ENCODE measurements at places on chromosomes 11 and 22.

DNA sequence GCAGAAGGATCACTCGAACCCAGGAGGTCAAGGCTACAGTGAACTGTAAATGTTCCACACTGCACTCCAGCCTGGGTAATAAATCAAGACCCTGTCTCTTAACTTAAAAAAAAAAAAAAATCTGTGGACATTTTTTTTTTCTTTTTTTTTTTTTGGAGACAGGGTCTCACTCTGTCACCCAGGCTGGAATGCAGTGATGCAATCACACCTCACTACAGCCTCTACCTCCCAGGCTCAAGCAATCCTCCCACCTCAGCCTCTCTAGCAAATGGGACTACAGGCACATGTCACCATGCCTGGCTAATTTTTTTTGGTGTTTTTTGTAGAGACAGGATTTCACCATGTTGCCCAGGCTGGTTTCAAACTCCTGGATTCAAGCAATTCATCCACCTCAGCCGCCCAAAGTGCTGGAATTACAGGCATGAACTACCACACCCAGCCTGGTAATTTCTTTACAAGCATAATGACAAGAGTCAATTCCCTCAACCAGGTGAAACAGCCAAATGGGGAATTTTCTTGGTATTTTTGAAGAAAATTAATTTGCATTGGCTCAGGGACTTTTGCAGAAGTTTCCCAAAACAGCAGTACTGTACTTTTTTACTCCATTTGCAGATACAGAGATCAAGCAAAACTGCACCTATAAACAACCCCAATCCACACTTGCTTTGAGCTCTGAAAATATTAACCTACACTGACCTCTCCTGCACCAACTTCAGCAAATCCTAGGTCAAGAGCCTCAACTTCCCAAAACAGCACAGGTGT, 44.0 kb downstream of the MRTFA start:
- no peaks in the 10 kb centered on the region for H3K27me3 ChIP-seq
- H3K4me1 ChIP-seq = peaks cover 31% of the 10 kb centered on the region

- H3K27me3 ChIP-seq = 0 out of 2 replicates have a peak, but pooled peaks cover 12% of the 10 kb centered on the region
- no peaks in the 10 kb centered on the region for H3K4me1 ChIP-seq
- no peaks in the 10 kb centered on the region for H3K36me3 ChIP-seq
- H3K27ac ChIP-seq = no peak overlapping the region
Observed at GRCh38 chr11:35593143-35593542, 25.1 kb upstream of the FJX1 start.

DNA sequence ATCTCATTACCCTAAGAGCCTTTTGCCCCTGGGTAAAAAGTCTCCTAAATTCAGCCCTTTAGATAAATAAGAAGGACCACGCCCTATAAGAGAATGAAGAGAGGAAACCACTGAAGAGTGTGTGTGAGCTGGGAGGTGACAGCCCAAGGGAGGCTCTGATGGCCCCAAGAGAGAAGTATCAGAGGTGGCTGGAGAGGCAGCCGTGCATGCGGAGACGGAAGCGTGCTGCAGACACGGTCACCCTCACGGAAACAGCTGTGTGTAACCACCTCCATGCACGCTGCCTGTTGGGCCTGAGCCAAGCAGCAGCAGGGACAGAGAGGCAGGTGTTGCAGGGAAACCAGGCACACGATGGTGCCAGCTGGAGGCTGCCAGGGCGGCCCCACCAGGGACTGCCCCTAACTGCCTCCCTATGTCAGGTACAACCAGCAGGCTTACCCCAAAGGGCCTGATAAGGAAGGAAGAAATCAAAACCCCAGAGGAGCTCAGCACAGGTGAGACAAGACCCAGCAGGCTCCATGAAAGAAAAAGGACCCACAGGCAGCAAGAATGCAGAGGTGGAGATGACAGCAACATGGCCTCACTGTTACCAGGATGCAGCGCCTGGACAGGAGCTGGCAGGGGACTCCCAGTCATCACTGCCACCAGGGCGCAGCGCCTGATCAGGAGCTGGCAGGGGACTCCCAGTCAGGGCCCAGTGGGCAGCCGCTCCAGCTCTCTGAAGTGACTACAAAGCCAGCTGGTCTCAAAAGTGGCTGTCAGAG, 7.8 kb downstream of the LARGE2 start:
- peaks cover 8% of the 10 kb centered on the region for H3K36me3 ChIP-seq
- peaks cover 8% of the 10 kb centered on the region for H3K4me1 ChIP-seq
- H3K27ac ChIP-seq = no peak overlapping the region
- no peak for DNase-seq

- no peak for DNase-seq
- H3K4me1 ChIP-seq = peaks cover 13% of the 10 kb centered on the region
- no peak overlapping the region for H3K4me3 ChIP-seq
Observed at GRCh38 chr22:21076912-21077625, 31.3 kb downstream of the LRRC74B start.

- no peaks in the 10 kb centered on the region for H3K4me1 ChIP-seq
- H3K27ac ChIP-seq = no peak overlapping the region
- no peaks in the 10 kb centered on the region for H3K27me3 ChIP-seq
Observed at GRCh38 chr11:101306721-101307120, 177.1 kb upstream of the PGR start.

DNA sequence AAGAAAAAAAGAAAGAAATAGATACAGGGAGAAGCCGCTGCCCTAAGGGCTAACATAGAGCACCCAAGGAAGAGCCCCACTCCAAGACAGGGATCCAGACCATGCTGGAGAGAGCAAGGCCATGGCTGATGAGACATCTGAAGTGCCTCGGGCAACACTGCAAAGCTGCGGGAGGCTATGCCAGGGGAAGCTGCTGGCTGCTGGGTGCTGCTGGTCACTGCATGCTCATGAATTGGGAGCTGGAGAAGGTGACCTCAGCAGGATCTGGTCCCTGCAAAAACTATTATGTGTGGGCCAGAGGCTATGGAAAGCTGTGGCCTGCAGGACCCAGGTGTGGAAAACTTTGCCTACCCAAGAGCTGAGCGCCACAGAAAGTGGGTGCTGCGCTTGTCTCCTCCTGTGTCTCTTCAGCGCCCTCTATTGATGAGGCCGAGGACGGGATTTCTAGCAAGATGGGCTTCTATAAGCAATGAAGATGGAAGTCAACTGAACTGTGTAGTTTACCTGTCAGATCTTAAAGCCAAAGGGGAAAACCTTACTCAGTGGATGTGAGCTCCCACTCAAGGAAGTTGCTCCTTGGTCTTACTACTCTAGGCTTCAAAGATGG, 17.3 kb upstream of the SLC29A2 start:
- peak; percentile 75 for DNase-seq
- H3K36me3 ChIP-seq = no peaks in the 10 kb centered on the region
- peaks cover 32% of the 10 kb centered on the region for H3K4me1 ChIP-seq
- H3K4me3 ChIP-seq = no peak overlapping the region
- no peaks in the 10 kb centered on the region for H3K27me3 ChIP-seq

GRCh38 chr22:27372969-27373670, 428.4 kb downstream of the MN1 start:
- H3K27me3 ChIP-seq = peaks cover 25% of the 10 kb centered on the region
- no peak for DNase-seq
- no peak overlapping the region for H3K4me3 ChIP-seq
- no peak overlapping the region for H3K27ac ChIP-seq

DNA sequence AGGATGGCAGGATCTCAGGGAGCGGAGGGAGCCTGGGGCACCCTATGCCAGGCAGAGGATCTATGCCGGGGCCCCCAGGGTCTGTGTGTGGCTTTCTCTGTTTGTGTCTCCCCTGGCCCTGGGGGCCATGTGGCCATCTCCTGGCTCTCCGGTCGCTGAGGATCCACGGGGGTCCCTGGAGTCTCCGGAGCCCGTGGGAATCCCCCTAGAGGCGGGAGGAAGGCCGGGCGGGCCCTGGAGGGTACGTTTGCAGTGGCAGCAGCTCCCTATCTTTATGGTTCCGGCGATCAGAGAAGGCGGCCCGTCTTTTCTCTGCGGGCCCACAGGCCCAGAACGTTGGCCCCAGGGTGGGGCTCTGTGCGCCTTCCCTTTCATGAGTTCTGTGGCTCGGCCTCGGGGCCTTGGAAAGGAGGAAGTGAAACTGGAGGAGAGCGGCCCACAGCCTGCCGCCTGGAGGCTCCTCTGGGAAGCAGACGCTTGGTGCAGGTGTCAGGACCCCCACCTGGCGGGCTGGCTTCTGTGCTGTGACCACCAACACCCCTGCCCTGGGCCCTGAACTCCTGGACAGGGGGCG, 82.1 kb downstream of the KCNQ1 start:
- H3K36me3 ChIP-seq = no peaks in the 10 kb centered on the region
- no peak overlapping the region for H3K27ac ChIP-seq
- no peak for DNase-seq
- no peaks in the 10 kb centered on the region for H3K27me3 ChIP-seq
- H3K4me3 ChIP-seq = no peak overlapping the region

GRCh38 chr22:23591201-23591791, 11.2 kb upstream of the IGLL1 start:
- no peak overlapping the region for H3K4me3 ChIP-seq
- H3K27me3 ChIP-seq = no peaks in the 10 kb centered on the region
- no peaks in the 10 kb centered on the region for H3K36me3 ChIP-seq
- peak; percentile 51 for DNase-seq
- H3K27ac ChIP-seq = no peak overlapping the region

DNA sequence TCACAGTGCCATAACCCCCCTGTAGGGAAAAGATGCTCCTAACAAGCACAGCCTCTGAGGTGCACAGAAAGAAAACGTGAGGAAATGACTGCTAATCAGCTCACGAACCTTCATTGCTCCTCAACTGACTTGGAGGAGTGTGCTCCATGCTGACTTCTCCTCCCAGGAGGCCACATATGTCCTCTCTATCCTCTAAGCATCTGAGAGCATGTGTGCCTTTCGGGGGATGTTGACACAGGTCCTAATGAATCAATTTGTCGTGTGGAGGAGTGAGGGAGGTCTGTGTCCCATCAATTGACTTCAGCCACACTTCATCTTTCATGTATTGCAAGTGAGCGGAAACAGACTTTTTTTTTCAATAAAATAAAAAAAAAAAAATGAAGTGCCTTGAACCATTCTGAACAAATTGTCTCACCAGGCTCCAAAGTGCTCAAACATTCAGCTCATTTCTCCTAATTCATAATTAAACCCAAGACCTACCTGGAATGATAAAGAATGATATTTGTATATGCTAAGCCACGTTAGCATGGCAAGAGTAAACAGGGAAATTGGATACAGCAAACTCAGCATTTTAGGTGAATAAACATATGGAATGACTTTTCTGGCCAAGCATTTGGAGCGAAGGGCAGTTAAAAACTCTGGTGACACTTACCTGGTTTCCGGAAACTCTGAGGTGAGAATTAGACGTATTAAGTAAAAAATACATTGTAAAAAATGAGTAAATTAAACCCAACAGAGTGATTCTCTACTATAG, 317.6 kb upstream of the FAT3 start:
- H3K4me1 ChIP-seq = no peaks in the 10 kb centered on the region
- no peak for DNase-seq
- no peaks in the 10 kb centered on the region for H3K27me3 ChIP-seq
- H3K4me3 ChIP-seq = no peak overlapping the region
- H3K27ac ChIP-seq = no peak overlapping the region

- DNase-seq = no peak
- H3K4me3 ChIP-seq = no peak overlapping the region
- no peak overlapping the region for H3K27ac ChIP-seq
- H3K27me3 ChIP-seq = no peaks in the 10 kb centered on the region
- no peaks in the 10 kb centered on the region for H3K36me3 ChIP-seq
Observed at GRCh38 chr22:50317178-50317577, 9.6 kb downstream of the DENND6B start.

DNA sequence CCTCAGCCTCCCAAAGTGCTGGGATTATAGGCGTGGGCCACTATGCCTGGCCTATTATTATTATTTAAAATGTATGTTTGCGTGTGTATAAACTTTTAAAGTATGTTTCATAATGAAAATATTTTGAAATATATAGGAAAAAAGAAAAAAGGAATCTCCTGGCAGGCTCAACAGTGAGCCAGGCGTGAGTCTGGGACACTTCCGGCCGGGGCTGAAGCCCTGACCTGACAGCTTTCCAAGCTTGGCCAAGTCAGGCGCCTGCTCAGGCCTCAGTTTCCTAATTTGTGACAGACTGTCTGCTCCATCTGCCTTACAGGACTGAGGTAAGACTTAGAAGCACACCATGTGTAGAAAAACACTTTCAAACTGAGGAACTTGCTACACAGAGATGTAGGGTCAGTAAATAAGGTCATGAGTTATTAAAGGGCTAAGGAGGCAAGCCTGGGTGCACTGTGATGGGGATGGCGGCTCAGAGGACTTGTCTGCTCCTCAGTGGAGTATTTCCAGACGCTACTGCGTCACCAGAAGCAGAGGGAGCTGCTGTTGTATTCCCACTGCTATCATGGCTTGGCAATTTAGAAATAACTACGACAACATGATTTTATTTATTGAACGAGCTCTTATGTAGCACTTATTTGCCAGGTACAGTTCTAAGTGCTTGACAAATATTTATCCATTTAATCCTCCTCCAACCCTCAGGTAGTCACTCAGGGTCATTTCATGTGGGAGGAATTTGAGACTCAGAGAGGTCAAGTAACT, 100.1 kb downstream of the PRR5L start:
- no peaks in the 10 kb centered on the region for H3K4me1 ChIP-seq
- H3K27ac ChIP-seq = no peak overlapping the region

- H3K27ac ChIP-seq = no peak overlapping the region
- H3K27me3 ChIP-seq = no peaks in the 10 kb centered on the region
- no peak overlapping the region for H3K4me3 ChIP-seq
- no peaks in the 10 kb centered on the region for H3K4me1 ChIP-seq
Observed at GRCh38 chr11:127552446-127552845, 551.9 kb upstream of the KIRREL3 start.

DNA sequence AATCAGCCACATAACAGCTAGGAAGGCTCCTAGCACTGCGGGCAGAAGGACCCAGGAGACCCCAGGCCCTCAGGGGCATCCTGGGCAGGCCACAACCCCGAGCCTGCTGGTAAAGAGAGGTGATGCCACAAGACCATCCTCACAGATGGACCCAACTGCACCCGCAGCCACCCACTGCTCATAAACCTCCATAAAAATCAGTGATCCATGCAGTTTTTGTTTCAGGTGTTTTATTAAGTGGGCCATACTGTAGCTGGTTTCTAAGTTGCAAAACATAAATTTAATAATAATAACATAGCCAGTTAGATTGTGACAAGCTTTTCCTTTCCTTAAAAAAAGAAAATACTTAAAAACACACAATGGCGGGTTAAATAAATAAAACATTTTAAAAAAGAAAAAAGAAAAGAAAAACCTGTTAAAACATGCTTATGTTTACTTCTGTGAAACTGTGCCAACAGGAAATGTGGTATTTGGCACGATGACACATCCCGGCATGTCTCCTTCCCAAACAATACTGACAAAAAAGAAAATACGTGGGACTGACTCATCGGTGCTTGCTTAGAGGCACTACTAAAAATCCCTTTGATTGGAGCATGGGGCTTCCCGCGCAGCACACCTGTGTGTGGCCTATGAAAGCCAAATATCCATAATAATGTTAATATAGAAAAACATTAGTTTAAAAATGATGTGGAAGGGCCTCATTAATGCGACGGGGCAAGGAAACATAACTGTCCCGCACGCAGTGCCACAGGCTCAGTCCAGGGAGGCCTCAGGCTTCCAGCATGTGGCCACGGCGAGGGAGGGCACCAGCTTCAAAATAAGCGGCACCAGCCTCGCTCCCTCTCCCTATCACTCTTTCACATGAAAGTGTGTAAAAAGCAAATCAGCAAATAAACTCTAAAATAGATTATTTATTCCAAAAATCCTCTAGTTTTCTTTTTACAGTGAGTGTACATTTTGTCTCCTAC, 47.5 kb upstream of the SCUBE2 start:
- peak; percentile 75 for DNase-seq
- peak overlapping the region; percentile 75 for H3K27ac ChIP-seq
- no peak overlapping the region for H3K4me3 ChIP-seq
- peaks cover 33% of the 10 kb centered on the region for H3K4me1 ChIP-seq
- peaks cover 15% of the 10 kb centered on the region for H3K36me3 ChIP-seq
